ENCODE measurements at places on chromosomes 6 and 20.

GRCh38 chr6:36616893-36617521 lies 22.8 kb downstream of the SRSF3 start:
- no peak for DNase-seq

DNA sequence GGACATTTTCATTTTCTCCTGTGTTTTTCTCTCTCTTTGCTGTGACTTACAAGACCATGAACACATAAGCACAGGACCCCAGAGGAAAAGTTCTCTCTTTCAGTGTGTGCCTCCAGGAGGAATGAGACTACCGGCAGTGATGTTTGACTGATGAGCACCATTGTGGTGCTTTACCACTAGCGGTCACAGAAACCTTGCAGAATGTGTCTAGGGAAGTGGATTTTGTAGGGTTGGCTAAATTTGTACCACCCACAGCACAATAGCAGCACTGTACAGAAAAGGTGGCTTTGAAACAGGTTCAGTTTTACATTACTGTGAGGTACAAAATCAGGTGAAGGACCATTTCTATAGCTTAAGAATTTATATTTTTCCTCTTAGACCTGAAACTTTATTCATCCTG lies 301.9 kb upstream of the SUPT3H start:
- no peak for DNase-seq

DNA sequence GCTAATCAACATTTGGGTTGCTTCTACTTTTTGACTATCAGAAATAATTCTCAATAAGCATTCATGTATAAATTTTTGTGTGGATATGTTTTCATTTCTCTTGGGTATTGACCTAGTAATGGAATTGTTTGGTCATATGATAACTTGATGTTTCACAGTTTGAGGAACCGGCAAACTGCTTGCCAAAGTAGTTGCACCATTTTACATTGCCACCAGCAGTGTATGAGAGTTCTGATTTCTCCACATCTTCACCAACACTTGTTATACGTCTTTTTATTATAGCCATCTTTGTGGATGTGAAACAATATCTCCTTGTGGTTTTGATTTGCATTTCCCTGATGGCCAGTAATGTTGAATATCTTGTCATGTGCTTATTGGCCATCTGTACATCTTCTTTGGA lies 42.6 kb upstream of the TGM2 start:
- DNase-seq, result no peak

GRCh38 chr6:52529311-52529710 lies 47.5 kb downstream of the TRAM2 start:
- DNase-seq, result no peak

GRCh38 chr20:38169636-38170193 lies 4.6 kb upstream of the TGM2 start:
- no peak for DNase-seq

DNA sequence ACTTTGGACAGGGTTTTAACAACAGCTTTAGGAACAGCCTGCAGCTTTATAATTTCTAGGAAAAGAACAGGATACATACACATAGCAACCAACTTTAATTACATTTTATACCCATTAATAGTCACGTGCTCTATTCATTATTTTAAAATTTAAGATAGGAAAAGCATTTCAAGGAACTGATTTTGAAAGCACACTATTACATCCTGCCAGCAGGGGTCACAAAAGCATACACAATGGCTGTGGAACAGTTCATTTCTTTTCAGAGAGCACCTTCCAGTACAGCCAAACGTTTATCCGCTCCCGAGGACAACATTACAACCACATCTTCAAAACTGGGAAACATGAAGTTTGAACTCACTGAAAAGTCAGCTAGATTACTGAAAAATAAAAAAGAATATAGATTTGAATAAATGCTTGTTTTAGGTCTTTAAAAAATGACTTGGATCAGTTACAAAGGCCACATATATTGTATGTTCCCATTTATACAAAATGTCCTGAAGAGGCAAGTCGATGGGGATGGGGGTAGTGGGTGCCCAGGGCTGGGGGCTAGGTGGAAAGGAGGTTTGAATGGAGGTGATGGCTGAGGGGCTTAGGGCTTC lies 104.6 kb upstream of the EXOC2 start:
- DNase-seq, result peak; percentile 16

GRCh38 chr6:81480139-81480538 lies 272.3 kb downstream of the TENT5A start:
- DNase-seq, result no peak

- DNase-seq, result no peak
Measured at GRCh38 chr6:137878486-137879285, 11.6 kb downstream of the TNFAIP3 start.

DNA sequence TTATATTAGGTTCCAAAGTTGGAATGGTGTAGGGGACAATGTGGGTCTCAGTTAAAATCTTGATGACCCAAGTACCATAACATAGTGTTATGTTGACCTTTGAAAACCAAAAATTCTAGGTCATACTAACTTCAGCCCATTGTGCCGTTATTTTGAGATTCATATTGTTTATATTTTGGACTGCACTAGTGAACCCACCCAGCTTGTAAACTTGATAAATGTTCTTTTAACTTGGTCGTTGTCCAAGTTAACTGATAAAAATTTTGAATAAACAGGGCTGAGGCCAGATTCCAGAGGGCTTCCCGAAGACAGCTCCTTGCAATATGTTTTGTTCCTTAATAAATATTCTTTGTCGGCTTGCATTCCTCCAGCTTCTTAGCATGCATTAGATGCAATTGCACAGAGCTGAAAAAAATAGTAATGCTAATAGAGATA lies 90.3 kb downstream of the BCAS1 start:
- DNase-seq, result no peak

- DNase-seq, result no peak
Measured at GRCh38 chr6:54248319-54248718, 59.9 kb upstream of the TINAG start.
